ENCODE measurements at places on chromosomes 5 and 9.

GRCh38 chr9:126334721-126335621 lies 8.3 kb downstream of the MVB12B start:
- no peak for DNase-seq

DNA sequence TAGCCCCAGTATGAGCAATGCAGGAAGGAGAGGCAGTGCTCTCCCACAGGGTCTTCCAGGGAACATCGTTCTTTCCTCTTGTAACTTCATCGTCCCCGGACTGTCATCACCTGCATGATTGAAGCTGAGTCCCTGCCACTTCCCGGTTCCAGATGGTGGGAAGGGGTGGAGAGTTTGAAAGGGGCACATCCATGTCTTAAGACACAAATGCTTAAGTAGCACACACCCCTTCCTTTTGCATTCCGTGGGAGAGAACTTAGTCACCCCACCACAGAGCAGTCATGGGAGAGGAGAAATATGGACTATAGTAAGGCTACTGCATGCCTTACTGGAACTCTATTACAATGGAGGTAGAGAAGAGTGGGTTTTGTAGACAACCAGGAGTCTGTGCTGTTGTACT lies 165.3 kb upstream of the GAS1 start:
- no peak for DNase-seq

- DNase-seq: no peak
Observed at GRCh38 chr5:177507165-177507564, 2.5 kb downstream of the DOK3 start.

GRCh38 chr5:175816348-175816747 lies 55.0 kb upstream of the CPLX2 start:
- DNase-seq: no peak

GRCh38 chr5:117504305-117504704 lies 929.7 kb upstream of the SEMA6A start:
- no peak for DNase-seq

DNA sequence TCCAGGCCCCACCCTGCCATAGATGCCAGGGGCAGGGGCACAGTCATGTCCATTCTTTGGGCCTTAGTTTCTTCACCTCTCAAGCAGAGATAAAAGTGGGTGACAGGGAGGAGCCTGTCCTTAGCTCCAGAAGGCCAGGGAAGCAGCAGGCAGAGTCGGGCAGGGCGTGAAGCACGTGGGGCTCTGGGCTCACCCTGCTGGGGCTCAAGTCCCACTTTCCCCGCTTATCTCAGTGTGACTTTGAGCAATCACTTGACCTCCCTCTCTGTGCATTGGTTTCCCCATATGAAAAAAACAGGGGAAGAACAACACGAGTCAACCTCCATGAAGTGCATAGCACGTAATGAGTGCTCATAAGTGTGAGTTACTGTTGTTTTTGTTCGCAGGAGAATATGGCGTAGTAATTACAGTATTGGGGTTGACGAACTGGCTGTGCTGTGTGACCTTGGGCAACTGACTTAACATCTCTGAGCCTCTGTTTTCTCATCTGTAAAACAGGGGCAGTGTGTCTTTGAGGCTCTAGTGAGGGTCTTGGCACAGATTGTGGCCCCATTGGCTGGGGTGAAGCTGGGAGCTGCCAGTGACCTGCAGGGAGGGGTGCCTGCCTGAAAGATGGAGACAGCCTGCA lies 39.9 kb upstream of the HAND1 start:
- DNase-seq: no peak

DNA sequence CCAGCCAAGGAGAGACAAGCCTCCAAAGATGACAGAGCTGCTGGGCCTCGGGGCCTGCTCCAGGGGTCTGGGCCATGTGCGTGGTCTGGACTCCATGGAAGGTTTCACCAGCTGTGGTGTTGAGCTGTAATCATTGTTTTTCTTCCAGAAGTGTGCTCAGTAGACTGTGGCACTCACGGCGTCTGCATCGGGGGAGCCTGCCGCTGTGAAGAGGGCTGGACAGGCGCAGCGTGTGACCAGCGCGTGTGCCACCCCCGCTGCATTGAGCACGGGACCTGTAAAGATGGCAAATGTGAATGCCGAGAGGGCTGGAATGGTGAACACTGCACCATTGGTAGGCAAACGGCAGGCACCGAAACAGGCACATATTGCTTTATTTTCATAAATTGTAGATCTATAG lies 164.8 kb upstream of the WWC1 start:
- no peak for DNase-seq

- peak; percentile 93 for DNase-seq
Observed at GRCh38 chr9:132201139-132201538, 39.3 kb downstream of the NTNG2 start.

DNA sequence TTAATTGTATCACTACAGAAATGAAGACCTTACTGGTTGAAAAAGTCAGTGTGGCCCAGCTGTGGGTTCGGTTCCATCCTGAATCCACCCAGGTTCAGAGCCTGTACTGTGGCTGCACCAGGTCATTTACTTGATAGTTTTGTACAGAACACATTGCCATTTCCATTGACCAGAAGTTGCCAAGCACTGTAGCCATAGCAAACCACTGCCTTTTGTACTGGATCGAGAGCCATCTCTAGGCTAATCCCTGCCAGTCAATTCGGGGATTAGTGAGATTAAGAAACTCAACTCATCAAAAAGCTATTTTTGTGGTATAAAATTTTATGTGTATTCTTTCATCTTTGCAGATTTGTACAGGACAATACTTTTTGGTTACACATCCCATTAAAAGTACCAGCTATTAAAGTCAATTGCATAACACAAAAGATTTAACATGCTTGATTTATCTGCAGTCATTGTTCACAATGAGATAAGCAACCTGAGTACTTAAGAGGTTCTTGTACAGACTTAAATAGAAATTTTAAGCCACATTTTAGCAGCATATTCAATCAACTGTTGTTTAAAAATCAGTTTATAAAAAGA lies 108.5 kb upstream of the OTULINL start:
- DNase-seq: peak; percentile 35

- no peak for DNase-seq
Observed at GRCh38 chr5:135437796-135438560, 9.2 kb downstream of the DCANP1 start.

DNA sequence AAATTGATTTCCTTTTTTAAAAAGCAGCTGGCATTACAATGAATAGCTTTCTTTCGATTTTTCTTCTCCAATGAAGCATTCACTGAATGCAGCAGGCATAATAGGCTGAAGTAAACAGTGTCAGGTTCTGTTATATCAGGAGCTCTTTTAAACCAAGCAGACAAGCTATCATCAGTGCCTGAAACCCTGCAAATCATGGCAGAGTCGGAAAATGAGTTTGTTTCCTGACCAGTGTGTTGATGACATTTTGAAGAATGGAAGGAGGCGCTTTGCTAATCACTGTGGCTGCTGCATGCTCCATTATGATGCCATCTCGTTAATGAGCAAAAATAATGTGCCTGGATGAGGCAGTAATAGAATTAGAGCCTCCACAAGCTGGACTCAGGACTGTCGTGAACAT lies 284.5 kb downstream of the ZNF608 start:
- DNase-seq: peak; percentile 61

DNA sequence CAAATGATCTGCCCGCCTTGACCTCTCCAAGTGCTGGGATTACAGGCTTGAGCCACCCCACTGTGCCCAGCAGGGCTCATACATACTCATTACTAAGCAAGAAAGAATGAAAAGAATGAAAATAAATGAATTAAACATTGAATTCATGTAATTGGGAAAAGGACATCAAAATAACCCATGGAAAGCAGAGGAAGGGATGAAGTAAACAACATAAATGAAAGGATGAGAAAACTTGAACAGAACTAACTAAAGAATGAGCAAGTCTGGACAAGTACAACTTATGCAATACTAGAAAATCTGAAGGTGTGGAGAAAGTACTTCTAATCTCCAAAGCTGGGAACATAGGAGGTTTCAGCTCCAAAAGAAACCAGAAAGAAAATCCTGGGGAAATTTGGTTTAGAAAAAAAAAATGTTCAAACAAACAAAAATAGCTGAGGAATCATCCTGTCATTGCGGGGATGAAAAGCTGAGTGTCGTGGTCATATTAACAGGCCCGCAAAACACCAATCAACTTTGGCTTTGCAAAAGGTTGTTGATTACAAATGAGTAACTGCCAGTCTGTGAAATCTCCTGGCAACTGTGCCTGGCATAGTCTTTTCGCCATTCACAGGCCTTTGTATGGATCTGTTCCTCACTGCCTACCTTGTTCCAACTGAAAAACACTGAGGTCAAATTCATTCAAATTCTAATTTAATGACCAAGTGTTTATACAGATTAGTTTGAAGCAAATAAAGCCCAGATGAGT lies 2.3 kb upstream of the AK3 start:
- no peak for DNase-seq

DNA sequence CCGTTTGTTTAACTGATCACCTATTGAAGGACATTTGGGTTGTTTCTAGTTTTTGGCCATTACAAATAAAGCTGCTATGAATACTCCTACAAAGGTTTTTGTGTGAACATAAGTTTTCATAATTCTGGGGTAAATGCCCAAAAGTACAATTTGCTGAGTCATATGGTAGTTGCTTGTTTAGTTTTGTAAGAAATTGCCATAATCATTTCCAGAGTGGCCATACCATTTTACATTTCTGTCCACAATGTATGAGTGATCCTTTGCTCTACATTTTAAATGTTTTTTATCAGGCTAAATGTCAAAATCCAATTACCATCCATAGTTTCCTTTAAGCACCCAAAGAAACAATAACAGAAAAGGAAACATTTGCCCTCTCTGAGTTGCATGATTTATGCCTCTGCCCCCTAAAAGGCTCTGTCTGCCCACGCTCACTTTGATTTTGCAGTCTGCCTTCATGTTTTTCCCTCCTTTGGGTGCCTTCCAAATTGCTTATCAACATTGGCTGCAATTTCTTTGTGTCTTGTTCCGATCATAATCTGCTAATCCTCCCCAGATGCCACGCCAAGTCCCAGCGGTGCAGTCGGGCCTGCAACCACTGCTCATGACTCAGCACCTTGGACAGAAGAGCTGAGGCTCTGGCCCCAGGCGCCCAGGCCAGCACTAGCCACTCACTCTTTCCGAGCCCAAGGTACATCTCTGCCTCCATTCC lies 339.2 kb downstream of the PIK3R1 start:
- no peak for DNase-seq

- DNase-seq: no peak
Observed at GRCh38 chr9:33815781-33816180, 1.2 kb upstream of the UBE2R2 start.

DNA sequence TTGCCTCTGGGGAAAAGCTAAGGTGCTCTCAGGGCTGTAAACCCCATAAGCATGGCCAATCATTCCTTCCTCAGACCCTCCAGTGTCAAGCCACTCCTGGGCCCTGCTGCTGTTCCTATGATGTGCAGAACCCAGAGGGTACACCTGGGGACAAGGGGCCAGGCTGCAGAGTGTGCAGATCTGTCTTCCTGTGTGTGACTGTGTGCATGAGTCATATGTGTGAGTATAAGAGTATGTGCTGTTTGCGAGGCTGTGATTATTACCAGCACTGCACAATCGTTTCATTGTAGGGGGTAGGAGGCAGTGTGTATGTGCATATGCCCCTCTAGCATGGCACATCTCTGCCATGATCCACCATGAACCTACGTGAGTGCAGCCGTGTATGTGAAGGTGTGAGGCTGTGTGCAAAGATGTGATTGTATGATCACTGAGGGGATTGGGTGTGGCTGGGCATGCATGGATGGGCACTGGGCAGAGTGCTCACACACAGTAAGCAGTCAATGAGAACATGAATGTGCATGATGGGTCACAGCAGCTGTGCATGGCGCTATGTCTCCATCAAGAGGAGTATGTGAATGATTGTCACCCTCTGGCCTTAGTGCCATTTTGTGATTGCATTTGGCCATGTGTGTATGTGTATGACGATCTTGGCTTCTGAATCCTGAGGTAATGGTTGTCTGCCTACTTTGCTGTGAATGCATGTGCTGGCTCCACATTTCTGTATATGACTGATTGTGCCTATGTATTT lies 2.4 kb upstream of the OR1K1 start:
- DNase-seq: no peak

- no peak for DNase-seq
Observed at GRCh38 chr9:89747596-89747995, 142.8 kb downstream of the GADD45G start.

DNA sequence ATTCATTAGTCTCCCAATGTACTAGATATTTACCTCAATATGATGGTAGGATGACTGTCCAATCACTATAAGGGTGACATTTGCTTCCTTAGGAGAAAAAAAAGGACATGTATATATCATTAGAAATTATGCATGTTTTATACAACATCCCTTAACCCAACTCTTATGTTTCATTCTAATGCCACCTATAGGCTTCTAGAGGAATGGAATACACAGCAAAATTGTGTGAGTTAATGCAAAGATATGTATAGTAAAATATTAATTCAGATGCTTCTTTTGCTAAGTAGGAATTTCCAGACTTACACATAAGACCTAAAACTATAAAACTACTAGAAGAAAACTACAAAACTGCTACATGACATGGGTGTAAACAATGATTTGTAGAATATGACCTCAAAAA lies 3.5 kb downstream of the PRXL2C start:
- DNase-seq: no peak

DNA sequence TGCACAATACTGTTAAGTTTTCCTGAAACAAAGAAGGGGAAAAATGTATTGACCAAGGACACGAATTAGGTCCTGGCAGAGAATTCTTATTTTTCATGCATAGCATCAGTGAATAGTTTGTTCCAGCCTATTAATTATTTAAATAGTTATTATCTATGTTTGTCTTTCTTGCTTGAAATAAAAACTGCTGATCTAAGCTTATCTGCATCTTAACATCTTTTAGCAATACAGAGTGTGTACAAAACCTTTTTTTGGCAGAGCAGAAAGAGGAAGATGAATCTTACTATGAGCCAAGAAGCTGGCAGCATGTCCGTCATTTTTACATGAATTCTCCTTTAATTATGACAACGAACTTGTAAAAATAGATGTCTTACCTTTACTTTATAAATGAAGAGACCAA lies 23.3 kb upstream of the PLPPR1 start:
- no peak for DNase-seq

- peak; percentile 37 for DNase-seq
Observed at GRCh38 chr5:74579215-74579614, 61.3 kb downstream of the ENC1 start.

DNA sequence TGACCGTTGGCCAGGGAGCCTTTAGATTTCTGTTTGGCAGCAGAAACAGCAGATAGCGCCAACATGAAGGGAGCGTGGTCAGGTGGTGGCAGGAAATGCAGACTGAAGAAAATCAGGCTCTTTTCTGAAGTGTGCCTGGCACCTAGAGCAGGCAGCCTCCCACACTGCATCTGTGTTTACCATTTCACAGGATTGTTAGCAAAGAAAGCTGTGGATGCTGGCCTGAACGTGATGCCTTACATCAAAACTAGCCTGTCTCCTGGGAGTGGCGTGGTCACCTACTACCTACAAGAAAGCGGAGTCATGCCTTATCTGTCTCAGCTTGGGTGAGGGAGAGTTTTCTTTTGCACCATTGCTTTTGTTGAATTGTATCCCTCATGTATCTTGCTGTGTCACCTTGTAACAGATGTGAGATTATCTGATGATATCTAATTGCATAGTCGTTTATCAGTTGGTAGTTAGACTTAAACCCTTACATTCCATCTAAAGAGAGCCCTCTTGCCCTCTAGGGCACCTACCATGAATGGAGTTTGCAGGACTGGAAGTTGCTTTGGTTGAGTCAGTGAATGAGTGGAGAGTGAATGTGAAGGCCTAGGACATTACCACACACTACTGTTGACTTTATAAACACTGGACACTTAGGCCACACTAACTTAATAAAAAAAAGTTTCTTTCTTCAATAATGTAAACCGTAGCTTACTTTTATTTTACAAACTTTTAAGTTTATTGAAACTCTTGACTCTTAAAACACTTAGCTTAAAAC lies 42.8 kb downstream of the ACO1 start:
- no peak for DNase-seq

All from NCI-H1417 (cell line).